ENCODE measurements at places on chromosomes 7 and 10.

- DNase-seq, result no peak
Measured at GRCh38 chr10:17250736-17251135, 22.7 kb downstream of the VIM start.

GRCh38 chr10:101881036-101881774 lies 37.6 kb upstream of the KCNIP2 start:
- no peak for DNase-seq

- DNase-seq, result no peak
Measured at GRCh38 chr10:98396096-98397063, 18.6 kb downstream of the PYROXD2 start.

DNA sequence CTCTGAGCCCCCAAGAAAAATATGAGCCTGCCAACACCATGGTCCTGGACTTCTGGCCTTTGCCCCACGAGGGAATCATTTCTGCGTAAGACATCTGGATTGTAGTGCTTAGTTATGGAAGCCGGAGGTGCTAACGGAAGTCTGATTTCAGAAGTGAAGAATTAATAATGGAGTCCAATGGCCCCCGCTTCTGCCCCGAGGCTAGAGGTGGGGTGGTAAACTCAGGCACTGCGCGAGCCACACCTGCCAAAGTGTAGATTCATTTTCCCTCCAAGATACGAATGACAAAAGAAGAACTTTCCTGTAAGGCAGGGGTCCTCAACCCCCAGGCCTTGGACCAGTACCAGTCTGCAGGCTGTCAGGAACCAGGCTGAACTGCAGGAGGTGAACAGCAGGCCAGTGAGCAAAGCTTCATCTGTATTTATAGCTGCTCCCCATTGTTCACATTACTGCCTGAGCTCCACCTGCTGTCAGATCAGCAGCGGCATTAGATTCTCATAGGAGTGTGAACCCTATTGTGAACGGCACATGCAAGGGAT lies 22.3 kb downstream of the CNPY1 start:
- no peak for DNase-seq

DNA sequence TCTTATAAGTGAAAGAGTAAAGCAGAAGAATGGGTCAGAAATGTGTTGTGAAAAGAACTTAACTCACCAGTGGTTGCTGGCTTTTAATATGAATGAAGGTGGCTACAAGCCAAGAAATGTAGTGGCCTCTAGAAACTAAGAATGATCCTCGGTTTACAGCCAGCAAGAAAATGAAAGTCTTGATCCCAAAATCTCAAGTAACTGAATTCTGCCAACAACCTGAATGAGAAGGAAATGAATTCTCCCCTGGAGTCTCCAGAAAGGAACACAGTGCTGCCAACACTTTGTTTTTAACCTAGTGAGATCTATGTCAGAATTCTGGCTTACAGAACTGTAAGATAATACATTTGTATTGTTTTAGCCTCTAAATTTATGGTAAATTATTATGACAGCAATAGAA lies 193.0 kb downstream of the FZD1 start:
- no peak for DNase-seq
